Stimulated activated CD4-positive, alpha-beta T cell treated with anti-CD3 and anti-CD28 coated beads, Interleukin-15, amount 100 ng/mL, for 1 hour (primary cell): ENCODE measurements at places on chromosomes 6 and 20.
A peak's percentile ranks its signal among the peaks of the same experiment; 100 is the strongest.

- DNase-seq: no peak
Observed at GRCh38 chr6:163301726-163302635, 112.5 kb upstream of the QKI start.

GRCh38 chr20:33999025-33999649 lies 5.4 kb downstream of the RALY start:
- DNase-seq: no peak

DNA sequence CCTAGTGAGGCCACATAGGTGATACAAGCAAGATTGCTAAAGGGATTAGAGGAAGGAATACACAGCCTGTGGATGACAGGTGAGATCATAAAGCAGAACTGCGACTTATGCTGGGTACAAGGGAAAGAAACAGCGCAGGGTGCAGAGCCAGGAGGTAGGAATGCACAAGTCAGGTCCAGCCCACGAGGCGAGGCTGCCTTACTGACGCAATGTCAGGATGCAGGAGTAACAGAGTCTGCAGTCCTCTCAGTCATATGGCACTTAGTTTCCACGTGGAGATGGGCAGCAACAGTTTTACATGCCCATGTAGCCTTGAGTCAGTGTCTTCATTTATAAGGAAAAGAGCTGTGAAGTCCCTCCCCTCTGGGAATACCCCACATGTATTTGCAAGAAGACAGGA lies 210.9 kb downstream of the SYNE1 start:
- no peak for DNase-seq

- no peak for DNase-seq
Observed at GRCh38 chr6:152244998-152245630, 392.0 kb downstream of the SYNE1 start.

DNA sequence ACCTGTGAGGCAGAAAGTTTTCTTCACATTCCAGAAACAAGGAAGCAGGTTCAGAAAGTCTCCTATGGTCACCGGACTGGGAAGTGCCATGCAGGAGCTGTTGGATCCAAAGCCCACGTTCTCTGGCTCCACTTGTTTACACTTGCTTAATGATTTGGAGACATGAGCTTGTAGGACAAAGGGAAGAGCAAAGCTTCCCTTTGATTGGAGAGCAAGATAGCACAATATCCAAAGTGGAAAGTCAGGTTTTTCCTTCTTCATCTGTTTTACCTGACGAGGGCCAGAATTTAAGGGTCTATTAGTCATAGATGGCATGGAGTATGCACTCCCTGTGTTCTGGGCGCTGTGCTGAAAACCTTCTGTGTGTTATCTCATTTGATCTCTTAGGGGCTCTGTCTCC lies 81.2 kb downstream of the PDE7B start:
- no peak for DNase-seq

GRCh38 chr6:37432590-37432915 lies 468 bp upstream of the CMTR1 start:
- DNase-seq: no peak

DNA sequence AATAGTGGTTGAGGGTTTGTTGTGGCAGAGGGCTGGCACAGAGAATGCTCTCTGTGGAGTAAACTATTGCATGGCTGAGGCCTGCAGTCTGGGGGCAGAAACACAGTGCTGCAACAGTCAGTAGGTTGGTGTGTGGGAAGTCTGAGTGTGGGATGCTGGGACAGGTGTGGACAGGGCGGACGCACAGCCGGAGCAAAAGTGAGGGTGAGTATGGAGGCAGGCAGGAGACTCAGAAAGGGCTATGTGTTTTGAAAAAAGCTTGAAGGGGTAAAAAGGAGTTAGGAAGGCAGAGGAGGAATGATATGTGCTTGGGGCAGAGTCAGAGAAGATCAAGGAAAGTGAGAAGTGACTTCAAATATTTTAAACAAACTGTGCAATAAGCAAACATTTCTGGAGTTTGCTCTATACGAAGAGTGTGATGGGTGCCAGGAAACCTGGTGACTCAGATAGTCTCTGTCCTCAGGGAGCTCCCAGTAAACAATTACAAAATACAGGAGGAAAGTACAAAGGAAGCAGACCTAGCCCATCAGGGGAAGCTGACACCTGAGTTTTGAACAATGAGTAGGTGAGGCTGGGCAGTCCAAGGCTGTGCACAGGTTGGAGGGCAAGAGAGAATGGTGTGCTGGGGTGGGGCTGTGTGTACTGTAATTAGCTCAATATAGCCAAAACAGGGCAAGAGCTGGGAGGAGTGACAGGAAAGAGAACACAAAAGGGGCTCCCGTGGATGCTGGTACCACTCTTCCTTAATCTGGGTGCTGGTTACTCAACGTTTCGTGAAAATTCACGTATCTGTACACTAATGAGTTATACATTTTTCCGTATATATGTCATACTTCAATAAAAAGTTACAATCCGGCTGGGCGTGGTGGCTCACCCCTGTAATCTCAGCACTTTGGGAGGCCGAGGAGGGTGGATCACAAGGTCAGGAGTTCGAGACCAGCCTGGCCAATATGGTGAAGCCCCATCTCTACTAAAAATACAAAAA lies 55.2 kb downstream of the PIGU start:
- no peak for DNase-seq

GRCh38 chr6:50826803-50827202 lies 8.1 kb downstream of the TFAP2B start:
- DNase-seq: no peak

DNA sequence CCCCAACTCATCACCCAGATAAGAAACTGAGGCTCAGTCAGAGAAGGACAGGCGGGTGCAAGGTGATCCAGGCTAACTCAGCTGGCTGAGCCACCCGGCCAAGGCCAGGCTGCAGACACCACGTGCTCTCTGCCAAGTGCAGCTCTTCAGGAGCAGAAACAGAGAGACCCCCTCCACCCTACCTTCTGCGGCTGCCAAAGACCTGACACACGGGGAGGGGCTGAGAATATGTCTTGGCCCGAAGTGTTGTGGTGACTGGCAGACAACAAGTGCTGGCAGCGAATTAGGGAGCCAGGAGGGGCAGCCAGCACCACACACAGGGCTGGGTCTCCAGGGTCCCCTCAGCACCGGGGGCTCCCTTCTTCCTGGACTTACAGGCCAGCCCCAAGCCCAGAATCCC lies 22.5 kb downstream of the PREX1 start:
- DNase-seq: no peak

DNA sequence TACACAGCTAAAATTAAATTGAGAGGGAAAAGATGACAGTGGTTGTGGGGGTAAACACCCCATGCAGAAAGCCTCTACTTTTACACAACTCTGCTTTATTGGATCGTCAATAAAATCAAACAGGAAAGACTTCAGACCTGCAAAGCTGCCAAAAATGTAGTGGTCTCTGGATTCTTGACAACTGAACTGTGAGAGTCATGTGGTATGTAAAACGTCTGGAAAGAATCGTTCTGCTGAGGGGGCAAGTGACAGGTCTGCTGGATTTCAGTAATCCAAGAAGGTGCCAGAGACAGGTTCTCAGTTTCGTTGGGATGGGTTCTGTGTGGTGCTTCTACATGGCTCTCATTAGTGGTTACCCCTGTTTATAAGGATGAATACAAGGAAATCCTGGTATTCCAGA lies 63.3 kb downstream of the TSPYL4 start:
- no peak for DNase-seq

- no peak for DNase-seq
Observed at GRCh38 chr6:149723771-149724417, 6.0 kb upstream of the LATS1 start.

- DNase-seq: no peak
Observed at GRCh38 chr6:72418495-72418894, 203.4 kb upstream of the KCNQ5 start.

DNA sequence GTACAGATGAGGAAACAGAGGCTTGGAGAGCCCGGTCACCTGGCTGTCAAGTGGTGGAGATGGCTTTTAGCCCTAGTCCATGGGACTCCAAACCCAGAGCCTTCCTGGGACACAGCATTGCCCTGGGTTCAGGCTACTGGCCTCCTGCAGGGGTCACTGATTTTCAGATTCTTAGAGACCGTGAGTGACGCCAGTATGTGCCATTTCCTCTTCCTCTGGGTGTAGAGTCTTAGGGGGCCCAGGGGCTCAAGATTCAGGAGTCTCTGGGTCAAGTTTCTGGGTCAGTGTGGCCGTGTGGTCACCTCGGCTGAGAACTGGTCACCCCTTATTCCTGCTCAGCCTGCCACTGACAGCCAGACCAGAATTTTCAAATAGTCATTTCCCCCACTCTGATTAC lies 574 bp downstream of the ARHGAP40 start:
- DNase-seq: no peak

DNA sequence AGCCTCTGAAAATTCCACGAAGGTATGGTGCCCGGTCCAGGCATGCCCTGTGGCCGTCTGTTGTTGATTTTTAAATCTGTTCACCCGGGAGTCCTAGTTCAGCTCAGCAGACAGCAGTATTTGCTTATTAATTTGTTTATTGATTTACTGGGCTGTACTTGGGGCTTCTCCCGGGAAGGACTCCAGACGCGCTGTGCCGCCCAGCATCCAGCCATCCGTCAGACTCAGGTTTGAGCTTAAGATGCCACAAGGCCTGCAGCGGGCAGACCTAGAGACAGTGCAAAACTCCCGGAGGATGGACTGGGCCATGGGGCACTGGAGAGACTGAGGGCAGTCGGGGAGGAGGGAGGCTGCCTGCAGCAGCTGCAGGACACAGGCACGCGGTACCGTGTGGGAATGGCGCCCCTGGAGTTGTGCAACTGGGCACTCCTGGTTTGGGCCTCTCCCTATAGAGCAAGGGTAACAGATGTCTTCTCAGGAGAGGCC lies 17.3 kb upstream of the CCDC167 start:
- no peak for DNase-seq

DNA sequence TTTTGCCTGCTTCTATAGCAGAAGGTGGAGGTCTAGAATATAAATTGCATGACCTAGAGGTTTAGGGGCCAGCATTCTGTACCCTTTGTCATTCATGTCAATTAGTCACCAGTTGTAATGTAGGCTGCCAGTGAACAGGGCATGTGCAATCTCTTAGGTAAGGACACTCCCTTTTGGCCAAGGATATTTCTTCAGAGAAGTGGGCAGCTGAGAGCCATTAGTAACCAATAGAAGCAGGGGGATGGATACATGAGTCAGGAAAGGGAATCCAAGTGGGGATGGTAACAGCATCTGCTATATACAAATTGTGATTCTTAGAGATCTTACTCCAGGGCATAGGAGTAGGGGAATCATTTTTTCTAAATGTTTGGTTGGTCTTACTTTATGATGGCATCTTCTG lies 494.2 kb upstream of the JAG1 start:
- DNase-seq: no peak

GRCh38 chr6:57224769-57225515 lies 2.8 kb upstream of the RAB23 start:
- DNase-seq: no peak

- DNase-seq: peak; percentile 14
Observed at GRCh38 chr6:119348748-119349360, 707 bp downstream of the MAN1A1 start.
